ENCODE measurements at places on chromosomes 6 and 20.

DNA sequence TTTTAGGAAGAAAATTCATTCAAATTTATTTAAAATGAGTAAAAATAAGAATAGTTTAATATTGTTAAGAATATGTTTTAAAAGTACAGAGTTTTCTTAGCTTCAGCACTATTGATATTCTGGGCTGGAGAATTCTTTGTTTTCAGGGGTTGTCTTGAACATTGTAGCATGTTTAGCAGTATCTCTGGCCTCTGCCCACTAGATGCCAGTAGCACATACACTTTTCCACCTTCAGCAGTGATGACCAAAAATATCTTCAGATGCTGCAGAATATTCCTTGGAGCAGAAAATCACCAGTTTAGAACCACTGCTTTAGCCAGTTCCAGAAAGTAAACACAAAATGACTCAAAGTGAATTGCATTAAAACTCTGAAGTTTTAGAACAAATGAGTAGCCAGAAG lies 19.4 kb upstream of the SDHAF4 start:
- no peak for DNase-seq

GRCh38 chr6:2187826-2188225 lies 57.6 kb downstream of the GMDS start:
- DNase-seq = no peak

DNA sequence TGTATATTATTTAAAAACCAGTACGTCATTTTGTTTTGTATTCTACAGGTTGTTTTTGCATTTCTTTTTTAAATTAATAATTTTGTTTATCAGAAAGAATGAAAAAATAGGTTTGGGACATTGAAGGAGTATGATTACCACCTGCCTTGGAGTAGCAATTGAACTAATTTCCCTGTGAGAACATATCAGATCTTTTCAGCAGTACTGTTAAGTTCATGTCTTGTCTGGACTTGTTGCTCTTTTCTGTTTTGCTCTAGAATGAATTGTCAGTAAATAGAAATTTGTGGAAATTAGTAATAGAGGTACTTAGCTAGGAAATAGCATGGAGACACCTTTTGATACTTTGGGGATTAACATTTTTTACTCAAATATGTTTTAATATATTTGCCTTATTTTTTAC lies 24.3 kb downstream of the HSF2 start:
- no peak for DNase-seq

DNA sequence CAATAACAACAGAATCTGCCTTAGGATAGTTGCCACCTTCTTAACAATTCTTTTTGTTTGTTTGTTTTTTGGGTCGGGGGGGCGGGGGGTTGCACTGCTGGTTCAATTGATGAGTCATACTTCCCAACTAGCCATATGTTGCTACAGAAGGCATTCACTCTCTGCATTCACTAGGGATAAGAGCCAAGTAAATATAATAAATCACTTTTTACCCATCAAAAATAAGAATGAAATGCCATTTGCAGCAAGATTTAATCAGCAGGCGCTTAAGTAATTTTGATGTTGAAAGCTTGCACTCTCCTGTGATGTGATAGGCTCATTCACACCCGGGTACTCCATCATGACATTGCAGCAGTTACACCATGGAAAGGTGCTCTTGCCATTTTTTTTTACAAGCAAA lies 209.8 kb downstream of the HIVEP2 start:
- DNase-seq = no peak
